HFFc6 (cell line): ENCODE measurements at places on chromosomes 12 and 14. TPM values are rescaled to one million over a fixed set of nuclear protein-coding genes. Genes with fewer than 3 reads are reported as not detected.
A peak's percentile ranks its signal among the peaks of the same experiment; 100 is the strongest.

SLC5A8 gene
- not detected in 3 replicates for total RNA-seq

SMIM41 gene
- total RNA-seq, result not detected in 3 replicates

HPD gene
- total RNA-seq, result 0.14 TPM in 1 of 3 replicates, not detected in the others

DNAJC22 gene
- 0.71 to 4.5 TPM (median 0.83 TPM) in 3 replicates for total RNA-seq

ACVRL1 gene
- total RNA-seq, result 4.7 to 9.1 TPM (median 7.6 TPM) in 3 replicates

IL22 gene
- total RNA-seq, result not detected in 3 replicates

NT5DC3 gene
- total RNA-seq, result 9.4 to 11.9 TPM (median 10.5 TPM) in 3 replicates

BDKRB1 gene
- 37.6 and 51.8 TPM in 2 replicates for total RNA-seq

GRCh38 chr12:85413266-85413665 lies 133.2 kb downstream of the ALX1 start:
- H3K27ac ChIP-seq, result no peak overlapping the region
- no peaks in the 10 kb centered on the region for H3K4me1 ChIP-seq
- no peak overlapping the region for H3K4me3 ChIP-seq
- DNase-seq, result no peak

DNA sequence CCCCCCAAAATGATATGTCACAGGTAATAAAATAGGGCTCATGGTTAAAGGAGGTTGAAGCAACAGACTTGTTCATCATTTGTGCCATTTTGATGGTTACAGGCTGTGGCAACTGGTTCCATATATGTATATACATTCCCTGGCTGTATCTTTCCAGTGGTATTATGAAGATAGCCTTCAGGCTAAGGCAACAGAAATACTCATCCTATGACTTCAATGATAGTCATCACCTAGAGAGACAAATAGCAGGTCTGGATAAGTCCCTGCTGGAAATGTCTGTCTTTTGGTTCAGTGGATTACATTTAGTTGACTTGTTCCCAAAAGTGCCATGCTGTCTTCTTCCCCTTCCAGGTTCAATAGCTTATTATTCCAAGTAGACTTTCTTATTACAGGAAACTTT lies 997.4 kb downstream of the FLRT2 start:
- peaks cover 11% of the 10 kb centered on the region for H3K4me1 ChIP-seq
- no peak overlapping the region for H3K27ac ChIP-seq
- no peak for DNase-seq
- no peak overlapping the region for H3K4me3 ChIP-seq
- no peaks in the 10 kb centered on the region for H3K27me3 ChIP-seq

DNA sequence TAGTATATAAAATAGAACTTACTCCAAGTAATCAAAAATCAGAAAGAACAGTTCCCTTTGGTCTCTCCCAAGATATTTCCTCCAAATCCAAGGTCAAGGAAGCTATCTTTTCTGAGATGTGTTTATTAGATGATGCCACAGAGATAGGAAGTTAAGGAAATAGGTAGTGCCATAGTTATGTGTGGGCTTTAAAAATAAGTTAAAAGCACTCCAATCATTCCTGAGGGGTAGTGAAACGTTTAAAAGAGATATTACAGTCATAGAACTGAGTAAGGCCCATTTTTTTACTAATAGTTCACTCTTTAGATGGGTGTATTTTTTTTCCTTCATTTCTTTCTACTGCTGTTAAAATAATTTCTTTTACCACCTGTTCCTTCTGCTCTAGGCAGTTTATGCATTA lies 1630.9 kb upstream of the SEL1L start:
- H3K27me3 ChIP-seq, result no peaks in the 10 kb centered on the region
- DNase-seq, result no peak
- H3K27ac ChIP-seq, result peak overlapping the region; percentile 56; the same call in 1 of the 2 replicates
- peaks cover 9% of the 10 kb centered on the region; the same call in 1 of the 2 replicates for H3K4me1 ChIP-seq
- H3K36me3 ChIP-seq, result no peaks in the 10 kb centered on the region

DNA sequence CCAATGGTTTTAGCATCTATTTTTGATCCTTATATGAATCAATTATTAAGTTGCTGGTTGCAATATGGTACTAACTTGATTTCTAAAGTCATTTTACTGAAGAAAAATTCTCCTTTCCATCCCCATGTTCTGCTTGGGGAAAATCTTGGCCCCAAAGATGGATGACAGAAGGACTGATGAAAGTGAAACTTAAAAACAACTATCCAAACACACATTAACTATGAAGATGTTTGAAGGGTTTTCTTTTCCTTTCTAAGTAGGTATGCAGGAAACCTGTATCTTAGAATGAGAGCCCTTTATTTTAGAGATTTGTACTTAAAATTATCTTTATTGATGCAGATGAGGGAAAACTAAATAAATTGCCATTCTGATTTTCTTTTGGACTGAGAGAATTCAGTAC lies 5.9 kb downstream of the C12orf71 start:
- H3K4me1 ChIP-seq, result peaks cover 25% of the 10 kb centered on the region
- H3K4me3 ChIP-seq, result peak overlapping the region; percentile 57
- DNase-seq, result no peak
- H3K27me3 ChIP-seq, result peaks cover 2% of the 10 kb centered on the region; the same call in 1 of the 2 replicates
- peaks cover 18% of the 10 kb centered on the region; the same call in 1 of the 2 replicates for H3K36me3 ChIP-seq

- H3K4me1 ChIP-seq, result no peaks in the 10 kb centered on the region
- no peak for DNase-seq
- no peak overlapping the region for H3K27ac ChIP-seq
- no peaks in the 10 kb centered on the region for H3K27me3 ChIP-seq
Measured at GRCh38 chr12:129540249-129540648, 363.6 kb downstream of the TMEM132D start.

DNA sequence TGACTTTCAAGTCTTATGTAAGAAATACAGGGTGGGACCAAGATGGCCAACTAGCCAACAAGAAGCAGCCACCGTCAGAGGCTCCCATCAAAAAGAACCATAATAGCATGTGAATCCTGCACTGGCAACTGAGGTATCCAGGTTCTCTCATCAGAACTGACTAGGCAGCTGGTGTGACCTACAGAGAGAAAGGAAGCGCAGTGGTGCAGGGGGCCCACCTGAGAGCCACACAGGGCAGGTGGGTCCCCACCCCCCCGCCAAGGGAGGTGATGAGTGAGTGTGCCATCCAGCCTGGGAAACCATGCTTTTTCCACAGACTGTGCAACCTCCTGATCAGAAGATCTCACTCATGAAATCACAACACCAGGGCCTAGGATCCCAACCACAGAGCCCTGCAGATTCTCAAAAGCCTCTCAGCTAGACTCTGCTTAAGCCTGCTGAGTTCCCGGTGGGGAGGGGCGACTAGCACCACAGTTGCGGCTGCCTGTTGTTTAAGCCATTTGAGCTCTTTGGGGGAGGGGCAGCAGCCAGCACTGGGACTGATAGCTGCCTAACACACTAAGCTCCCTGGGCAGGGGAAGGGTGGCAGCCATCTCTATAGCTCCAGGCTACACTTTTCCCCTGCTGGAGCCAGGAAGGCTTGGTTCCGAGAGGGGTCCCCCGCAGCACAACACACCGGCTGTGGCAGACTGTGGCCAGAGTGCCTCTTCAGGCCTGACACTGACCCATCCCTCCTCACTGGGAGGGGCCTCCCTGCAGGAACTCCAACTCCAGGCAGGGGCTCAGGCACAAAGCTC lies 75.3 kb downstream of the GARIN6 start:
- H3K27ac ChIP-seq, result no peak overlapping the region
- no peak overlapping the region for H3K4me3 ChIP-seq
- DNase-seq, result no peak

- DNase-seq, result no peak
- no peaks in the 10 kb centered on the region for H3K36me3 ChIP-seq
- no peak overlapping the region for H3K4me3 ChIP-seq
- H3K4me1 ChIP-seq, result no peaks in the 10 kb centered on the region
- no peak overlapping the region for H3K27ac ChIP-seq
- no peaks in the 10 kb centered on the region; the same call in 1 of the 2 replicates for H3K27me3 ChIP-seq
Measured at GRCh38 chr14:77910506-77910905, 110.6 kb downstream of the ADCK1 start.

- H3K27me3 ChIP-seq, result peaks cover 9% of the 10 kb centered on the region
- peak overlapping the region; percentile 100 for H3K4me3 ChIP-seq
- peak overlapping the region; percentile 100 for H3K27ac ChIP-seq
Measured at GRCh38 chr12:56722832-56723231, 2.3 kb downstream of the NACA start.

GRCh38 chr12:11758510-11759493 lies 109.3 kb downstream of the ETV6 start:
- H3K36me3 ChIP-seq, result peaks cover 14% of the 10 kb centered on the region
- H3K4me1 ChIP-seq, result peaks cover 59% of the 10 kb centered on the region
- H3K27ac ChIP-seq, result peak overlapping the region; percentile 56
- no peaks in the 10 kb centered on the region for H3K27me3 ChIP-seq

DNA sequence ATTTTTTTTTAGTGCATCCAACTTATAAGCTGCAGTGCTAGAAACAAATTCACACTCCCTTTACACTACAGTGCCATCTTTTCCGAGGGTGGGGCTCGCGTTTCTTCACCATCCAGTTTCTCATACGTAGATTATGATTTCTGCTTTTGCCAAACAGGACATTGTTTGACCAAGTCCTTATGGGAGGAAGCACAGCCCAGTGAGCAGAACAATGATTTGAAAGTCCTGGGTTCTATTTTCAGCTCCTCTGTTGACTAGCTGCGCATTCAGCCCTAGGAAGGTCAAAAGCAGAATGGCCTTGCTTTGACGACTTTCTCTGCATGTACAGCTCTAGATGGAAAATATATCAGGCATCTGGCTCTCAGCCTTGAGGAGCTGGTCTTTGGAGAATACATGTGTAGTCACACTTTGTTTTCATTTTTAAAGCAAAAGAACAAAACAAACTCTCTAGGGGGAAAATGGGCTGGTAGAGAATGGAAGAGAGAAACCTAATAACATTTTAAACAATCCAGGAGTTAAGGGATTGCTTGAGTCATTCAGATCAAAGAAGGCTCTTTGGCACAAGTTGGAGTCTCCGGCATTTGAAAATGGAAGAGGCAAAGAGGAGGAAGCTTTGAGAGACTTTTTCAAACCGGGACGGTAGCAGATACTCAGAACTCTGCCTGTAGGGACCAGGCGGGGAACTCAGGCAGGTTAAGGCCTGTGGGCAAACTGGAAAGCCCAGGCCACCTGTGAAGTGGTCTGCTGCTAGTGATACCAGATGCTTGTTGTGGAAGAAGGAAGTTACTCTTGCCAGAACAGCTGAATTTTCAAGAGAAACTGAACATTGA lies 257.3 kb upstream of the PLEKHG7 start:
- H3K27ac ChIP-seq, result no peak overlapping the region
- H3K27me3 ChIP-seq, result peaks cover 4% of the 10 kb centered on the region; the same call in 1 of the 2 replicates
- no peaks in the 10 kb centered on the region for H3K4me1 ChIP-seq
- no peaks in the 10 kb centered on the region for H3K36me3 ChIP-seq
- no peak overlapping the region for H3K4me3 ChIP-seq

GRCh38 chr12:28089338-28089737 lies 100.9 kb upstream of the CCDC91 start:
- H3K4me3 ChIP-seq, result peak overlapping the region; percentile 68; the same call in 1 of the 2 replicates
- no peak overlapping the region; the same call in 1 of the 2 replicates for H3K27ac ChIP-seq
- no peaks in the 10 kb centered on the region for H3K36me3 ChIP-seq
- no peaks in the 10 kb centered on the region for H3K27me3 ChIP-seq
- peaks cover 40% of the 10 kb centered on the region for H3K4me1 ChIP-seq

GRCh38 chr12:57187222-57188089 lies 29.1 kb upstream of the NXPH4 start:
- no peak for DNase-seq
- peaks cover 8% of the 10 kb centered on the region for H3K27me3 ChIP-seq
- peaks cover 6% of the 10 kb centered on the region for H3K4me1 ChIP-seq
- H3K27ac ChIP-seq, result peak overlapping the region; percentile 31; the same call in 1 of the 2 replicates
- peaks cover 41% of the 10 kb centered on the region for H3K36me3 ChIP-seq

GRCh38 chr12:6574576-6575295 lies 6.6 kb upstream of the NOP2 start:
- H3K4me1 ChIP-seq, result no peaks in the 10 kb centered on the region
- H3K27ac ChIP-seq, result no peak overlapping the region
- H3K36me3 ChIP-seq, result peaks cover 59% of the 10 kb centered on the region
- no peak for DNase-seq
- no peak overlapping the region for H3K4me3 ChIP-seq

DNA sequence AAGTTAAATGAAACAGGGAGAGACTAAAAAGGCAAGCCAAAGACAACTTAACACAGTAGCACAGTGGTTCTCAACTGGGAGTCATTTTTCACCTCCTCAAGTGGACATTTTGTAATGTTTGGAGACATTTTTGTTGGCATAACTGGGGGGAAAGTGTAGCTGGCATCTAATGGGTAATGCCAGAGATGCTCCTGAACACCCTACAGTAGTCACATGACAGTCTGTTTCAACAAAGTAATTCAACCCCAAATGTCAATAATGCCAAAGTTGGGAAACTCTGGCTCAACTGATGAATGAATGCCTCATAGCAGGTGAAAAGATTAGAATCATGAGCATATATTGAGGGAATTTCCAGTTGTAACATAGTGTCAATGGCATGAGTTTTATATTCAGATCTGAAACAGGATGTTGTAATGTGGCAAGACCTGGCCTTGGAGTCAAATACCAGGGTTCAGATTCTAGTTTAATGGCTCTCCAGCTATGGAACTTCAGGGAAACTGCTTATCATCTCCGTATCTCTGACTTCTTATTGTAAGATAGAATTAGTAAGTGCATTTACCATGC lies 2.4 kb upstream of the OR4K5 start:
- no peaks in the 10 kb centered on the region for H3K4me1 ChIP-seq
- no peaks in the 10 kb centered on the region for H3K36me3 ChIP-seq
- DNase-seq, result no peak
- H3K4me3 ChIP-seq, result no peak overlapping the region
- H3K27ac ChIP-seq, result no peak overlapping the region

DNA sequence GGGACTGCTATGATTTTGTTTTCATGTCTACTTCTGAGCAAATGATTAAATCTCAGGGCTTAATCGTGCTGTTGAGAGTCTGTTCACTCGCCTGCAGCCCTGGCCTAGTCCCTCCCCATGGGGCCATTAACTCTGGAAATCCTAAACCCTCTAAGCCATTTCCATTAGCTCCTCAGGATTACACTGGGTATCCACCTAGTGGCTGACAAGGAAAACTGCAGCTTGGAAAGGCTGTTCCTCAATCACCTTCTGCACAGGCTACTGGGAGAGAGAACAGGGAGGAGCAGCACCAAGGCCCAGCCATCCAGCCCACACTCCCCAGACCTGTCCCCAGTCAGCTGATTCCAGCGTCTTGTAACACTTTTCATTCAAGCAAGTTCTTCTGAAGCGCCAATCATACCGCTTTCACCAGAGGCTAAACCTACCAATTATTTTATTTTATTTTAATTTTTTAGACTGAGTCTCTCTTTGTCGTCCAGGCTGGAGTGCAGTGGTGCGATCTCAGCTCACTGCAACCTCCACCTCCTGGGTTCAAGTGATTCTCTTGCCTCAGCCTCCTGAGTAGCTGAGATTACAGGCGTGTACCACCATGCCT lies 48.7 kb downstream of the NEUROD4 start:
- H3K27ac ChIP-seq, result no peak overlapping the region
- peak; percentile 68 for DNase-seq
- no peaks in the 10 kb centered on the region for H3K4me1 ChIP-seq

DNA sequence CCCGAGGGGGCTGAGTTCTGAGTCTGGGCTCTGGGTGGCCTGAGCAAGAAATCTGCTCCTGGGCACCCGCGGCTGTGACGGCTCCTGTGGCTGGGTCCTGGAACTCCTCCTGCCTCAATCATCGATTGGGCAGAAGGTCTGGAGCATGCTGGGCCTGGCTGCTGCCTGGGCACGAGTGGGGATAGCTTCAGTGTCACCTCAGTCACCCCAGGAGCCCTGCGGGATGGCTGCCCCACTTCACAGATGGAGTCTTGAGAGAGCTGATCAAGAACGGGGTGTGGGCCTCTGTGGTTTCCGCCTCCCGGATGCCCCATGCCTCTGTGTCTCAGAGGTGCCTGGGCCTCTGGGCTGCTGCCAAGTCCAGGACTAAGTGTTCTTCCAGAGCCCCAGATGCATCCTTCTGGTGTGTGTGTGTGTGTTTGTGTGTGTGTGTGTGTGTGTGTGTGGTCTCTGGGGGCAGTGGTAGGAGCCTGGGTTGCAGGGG lies 185.6 kb upstream of the C14orf180 start:
- H3K36me3 ChIP-seq, result peaks cover 27% of the 10 kb centered on the region
- no peak overlapping the region for H3K4me3 ChIP-seq
- no peaks in the 10 kb centered on the region; the same call in 1 of the 2 replicates for H3K27me3 ChIP-seq
- H3K4me1 ChIP-seq, result no peaks in the 10 kb centered on the region
- no peak for DNase-seq
- H3K27ac ChIP-seq, result no peak overlapping the region
